ENCODE measurements at places on chromosomes 7 and 10.

DNA sequence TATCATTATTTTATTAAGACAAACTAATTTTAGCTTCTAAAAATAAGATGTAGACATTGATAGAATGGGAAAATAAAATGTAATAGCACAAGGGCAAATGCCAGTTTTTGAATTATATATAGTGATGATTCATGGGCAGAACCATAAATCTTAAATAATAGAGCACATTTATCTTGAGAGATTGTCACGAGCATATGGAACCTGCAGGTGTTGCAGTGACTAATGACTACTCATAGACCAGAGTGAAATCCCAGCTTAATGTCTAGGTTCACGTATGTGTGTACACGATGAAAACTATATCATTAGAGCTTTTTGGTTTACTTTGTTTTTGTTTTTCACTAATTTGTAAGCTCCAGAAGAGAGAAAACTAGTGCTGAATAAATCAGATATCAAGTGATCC, 150.2 kb upstream of the CACNA2D1 start:
- DNase-seq: no peak

DNA sequence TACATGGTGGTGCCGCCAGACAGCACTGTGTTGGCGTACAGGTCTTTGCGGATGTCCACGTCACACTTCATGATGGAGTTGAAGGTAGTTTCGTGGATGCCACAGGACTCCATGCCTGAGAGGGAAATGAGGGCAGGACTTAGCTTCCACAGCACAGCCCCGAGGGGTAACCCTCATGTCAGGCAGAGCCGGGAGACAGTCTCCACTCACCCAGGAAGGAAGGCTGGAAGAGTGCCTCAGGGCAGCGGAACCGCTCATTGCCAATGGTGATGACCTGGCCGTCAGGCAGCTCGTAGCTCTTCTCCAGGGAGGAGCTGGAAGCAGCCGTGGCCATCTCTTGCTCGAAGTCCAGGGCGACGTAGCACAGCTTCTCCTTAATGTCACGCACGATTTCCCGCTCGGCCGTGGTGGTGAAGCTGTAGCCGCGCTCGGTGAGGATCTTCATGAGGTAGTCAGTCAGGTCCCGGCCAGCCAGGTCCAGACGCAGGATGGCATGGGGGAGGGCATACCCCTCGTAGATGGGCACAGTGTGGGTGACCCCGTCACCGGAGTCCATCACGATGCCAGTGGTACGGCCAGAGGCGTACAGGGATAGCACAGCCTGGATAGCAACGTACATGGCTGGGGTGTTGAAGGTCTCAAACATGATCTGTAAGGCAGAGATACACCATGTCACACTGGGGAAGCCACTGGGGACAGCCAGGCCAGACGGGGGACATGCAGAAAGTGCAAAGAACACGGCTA, 104.6 kb upstream of the TNRC18 start:
- DNase-seq: peak; percentile 33

GRCh38 chr7:95817866-95818640, 45.7 kb downstream of the DYNC1I1 start:
- no peak for DNase-seq

DNA sequence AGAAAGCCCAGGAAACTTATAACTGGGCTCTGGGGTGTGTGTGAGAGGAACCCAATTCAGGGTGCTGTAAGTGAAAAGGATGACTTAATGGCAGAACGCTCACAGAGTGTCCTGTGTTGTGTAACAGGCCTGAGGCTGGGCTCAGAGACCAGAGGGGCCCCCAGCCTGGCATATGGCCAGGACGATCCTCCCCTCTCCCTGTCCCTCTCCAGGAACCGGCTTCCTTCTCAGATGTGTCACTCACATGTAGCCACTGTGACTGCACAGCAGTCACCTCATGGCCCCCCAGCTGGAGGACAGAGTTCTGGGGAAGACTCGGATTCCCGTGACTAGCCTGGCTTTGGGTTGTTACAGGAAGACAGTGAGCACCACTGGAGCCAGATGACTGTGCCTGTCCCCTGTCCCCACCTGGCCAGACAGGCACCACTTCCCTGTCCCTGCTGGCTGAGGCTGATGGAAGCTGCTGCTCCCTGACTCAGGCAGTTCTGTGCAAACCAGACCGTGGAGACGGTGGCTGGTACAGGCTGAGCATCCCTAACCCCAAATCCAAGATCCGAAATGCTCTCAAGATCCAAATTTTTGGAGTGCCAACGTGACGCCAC, 220.5 kb downstream of the MLLT10 start:
- DNase-seq: no peak

DNA sequence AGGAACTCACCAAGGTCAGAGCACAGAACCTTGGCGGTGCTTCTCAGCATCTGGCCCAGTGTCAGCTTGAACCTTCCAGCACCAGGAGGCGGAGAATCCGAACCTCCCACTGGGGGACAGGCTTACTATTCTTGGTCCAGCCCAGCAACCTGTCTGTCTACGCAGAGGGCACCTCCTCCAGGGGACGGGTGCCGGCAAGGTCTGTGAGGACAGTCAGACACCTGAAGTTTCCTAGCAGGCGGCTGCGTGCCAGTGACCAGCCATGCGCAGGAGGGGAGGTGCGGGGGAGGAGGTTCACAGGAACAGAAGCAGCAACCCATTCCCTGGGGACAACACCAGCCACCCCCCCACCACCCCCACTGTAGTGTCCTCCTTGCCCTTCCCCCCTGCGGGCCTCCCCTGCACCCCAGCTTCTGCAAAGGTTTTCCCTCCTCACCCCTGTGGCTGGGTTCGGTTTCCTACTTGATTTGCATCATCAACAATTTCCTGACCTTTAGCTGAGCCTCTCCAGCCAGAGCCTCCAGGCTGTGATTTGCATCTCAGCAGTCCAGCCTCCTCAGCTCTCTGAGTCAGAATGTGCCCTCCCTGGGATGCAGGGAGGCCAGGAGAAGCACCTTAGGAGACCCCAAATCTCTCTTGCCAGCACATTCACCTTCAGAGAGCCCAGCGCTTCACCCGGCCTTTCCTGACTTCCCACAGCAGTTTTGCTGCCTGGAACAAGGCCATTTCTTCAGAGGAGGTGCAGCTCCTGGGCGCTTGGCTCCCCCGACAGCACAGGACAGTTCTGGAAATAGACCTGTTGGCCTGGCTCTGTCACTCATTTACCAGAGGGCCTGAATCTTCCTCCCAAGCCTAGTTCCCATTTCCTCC, 107.5 kb upstream of the NPS start:
- no peak for DNase-seq

GRCh38 chr10:118926903-118927302, 102.6 kb upstream of the NANOS1 start:
- no peak for DNase-seq

GRCh38 chr7:147513451-147513850, 1077.1 kb upstream of the C7orf33 start:
- DNase-seq: no peak

DNA sequence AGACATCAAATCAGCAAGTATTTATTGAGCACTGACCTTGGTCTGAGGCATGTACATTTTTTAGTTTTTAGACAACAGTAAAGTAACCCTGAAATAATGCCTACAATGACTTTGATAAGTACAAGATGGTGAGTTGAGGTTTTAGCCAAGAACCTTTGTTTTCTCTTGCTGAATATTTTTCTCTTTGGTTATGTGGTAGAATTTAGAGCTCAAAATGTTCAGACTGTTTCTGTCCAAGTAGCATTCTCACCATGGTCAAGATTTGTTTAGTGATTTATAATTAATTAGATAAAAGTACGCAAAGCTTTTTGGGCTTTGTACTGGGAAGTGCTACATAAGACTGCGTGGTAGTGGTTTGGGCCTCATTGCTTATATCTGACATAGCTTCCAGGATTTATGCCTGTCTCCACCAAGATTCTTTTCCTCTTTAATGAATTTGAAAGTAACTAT, 102.4 kb downstream of the KAT6B start:
- DNase-seq: no peak

- no peak for DNase-seq
Observed at GRCh38 chr7:27345164-27345887, 102.7 kb downstream of the EVX1 start.

DNA sequence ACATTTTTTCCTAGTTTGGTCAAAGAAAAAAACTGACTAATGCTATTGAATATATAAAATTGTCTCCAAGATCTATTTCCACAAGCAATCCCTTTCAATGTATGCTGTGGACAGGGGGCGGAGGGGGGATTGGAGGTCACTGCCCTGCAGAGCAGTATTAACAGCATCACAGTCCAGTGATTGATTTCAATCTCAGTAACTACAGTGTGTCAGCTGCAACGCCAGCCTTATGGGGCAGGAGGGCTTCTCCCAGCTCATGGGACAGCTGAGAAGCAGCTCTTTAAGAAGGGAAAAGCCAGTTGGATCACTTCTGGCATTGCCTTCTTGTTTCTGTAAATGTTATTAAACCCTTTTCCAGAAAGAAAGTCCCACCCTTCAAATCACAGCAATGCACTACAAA, 65.0 kb downstream of the RAPGEF5 start:
- DNase-seq: no peak

DNA sequence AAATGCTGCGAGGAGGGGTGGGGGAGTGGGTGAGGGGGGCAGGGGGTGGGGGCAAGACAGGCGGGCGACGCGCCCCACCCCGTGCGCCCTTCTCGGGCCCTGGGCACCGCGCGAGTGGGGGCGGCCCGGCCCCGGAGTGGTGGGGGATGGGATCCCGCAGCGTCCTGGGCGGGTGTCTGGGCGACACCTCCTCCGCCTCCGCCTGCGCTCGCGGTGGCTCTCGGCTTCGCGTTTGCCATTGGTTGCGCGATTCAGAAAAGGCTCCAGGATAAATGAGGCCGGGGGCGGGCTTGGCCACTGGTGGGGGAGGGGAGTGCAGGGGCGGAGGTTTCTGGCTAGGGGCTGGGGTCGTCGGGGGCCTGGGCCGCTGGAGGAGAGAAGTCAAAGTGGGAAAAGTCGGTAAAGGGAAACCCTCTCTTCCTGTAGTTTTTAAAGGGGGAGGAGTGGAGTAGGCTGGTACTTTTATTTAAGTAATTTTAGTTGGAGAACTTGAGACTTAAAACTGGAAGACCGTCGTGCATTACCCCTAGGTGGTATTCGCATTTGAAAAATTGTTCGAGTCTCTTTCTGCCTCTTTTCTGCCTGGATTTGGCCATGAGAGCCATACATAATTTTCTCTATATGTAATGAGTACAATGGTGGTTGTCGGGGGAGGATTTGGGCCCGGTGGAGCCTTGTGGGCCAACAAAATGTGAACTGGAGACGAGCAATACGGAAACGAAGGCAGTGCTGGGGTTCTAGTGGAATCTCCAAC, 992 bp upstream of the IGF2BP3 start:
- no peak for DNase-seq

DNA sequence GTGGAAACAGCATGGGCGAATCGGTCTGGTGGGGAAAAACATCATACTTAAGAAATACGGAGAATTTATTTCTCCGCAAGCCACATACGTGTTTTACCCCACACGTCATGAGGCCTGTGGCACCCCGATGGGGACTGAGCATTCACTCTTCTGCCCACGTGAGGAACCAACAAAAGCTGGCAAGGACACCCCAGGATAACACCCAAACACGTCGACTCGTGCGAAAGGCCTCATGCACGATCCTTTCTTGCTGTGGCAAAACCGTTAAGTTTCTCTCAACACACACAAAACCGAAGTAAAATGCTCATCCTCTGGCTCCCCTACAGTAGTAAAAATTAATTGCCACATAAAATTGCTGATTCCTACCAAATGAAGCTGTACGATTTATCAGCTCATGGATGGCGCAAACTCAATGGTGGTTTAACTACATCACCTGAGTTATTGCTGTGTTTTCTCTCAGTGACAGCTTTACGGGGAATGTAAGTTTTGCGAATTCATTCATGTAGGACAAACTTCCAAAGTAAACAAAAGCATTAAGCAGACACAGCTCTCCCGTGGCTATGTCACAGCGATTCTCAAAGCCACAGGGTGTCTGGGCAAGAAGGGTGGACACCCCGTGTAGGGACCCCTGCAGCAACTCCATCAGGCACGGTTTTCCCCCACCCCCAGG, 97.0 kb downstream of the CTBP2 start:
- DNase-seq: no peak

- no peak for DNase-seq
Observed at GRCh38 chr7:26918241-26918640, 53.9 kb upstream of the SKAP2 start.

GRCh38 chr10:3948843-3949242, 163.8 kb upstream of the KLF6 start:
- DNase-seq: peak; percentile 31

GRCh38 chr10:56298941-56299340, 62.1 kb downstream of the ZWINT start:
- DNase-seq: no peak

DNA sequence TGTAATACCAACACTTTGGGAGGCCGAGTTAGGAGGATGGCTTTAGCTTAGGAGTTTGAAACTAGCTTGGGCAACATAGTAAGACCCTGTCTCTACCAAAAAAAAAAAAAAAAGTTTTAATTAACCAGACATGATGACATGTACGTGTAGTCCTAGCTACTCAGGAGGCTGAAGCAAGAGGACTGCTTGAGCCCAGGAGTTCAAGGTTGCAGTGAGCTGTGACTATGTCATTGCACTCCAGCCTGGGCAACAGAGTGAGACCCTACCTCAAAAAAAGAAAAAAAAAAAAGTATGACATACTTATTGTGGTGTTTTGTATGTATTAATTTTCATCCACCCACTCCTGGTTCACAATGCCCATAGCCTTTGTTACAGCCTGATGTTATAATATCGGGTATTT, 69.7 kb downstream of the GSAP start:
- no peak for DNase-seq

- DNase-seq: no peak
Observed at GRCh38 chr10:76382381-76382851, 951.0 kb downstream of the LRMDA start.

- DNase-seq: peak; percentile 72
Observed at GRCh38 chr10:35643151-35644049, 1.3 kb upstream of the FZD8 start.

GRCh38 chr7:103824251-103824650, 165.2 kb downstream of the RELN start:
- DNase-seq: no peak

GRCh38 chr7:41760293-41760692, 57.4 kb upstream of the INHBA start:
- DNase-seq: no peak

GRCh38 chr10:124566981-124567835, 105.6 kb downstream of the LHPP start:
- peak; percentile 36 for DNase-seq

- no peak for DNase-seq
Observed at GRCh38 chr7:26332698-26333097, 41.0 kb downstream of the SNX10 start.

- DNase-seq: peak; percentile 61
Observed at GRCh38 chr7:80699045-80699638, 60.7 kb downstream of the CD36 start.

- DNase-seq: no peak
Observed at GRCh38 chr10:79985481-79986072, 36.7 kb upstream of the SFTPD start.
